ENCODE measurements at places on chromosomes 3 and 15. TPM values are rescaled to one million over a fixed set of nuclear protein-coding genes. Genes with fewer than 3 reads are reported as not detected.

GRCh38 chr3:26018889-26019288 lies 229.0 kb downstream of the OXSM start:
- H3K4me1 ChIP-seq = no peaks in the 10 kb centered on the region
- DNase-seq = no peak
- no peaks in the 10 kb centered on the region for H3K36me3 ChIP-seq
- no peak overlapping the region for H3K4me3 ChIP-seq

GRCh38 chr15:51758645-51759044 lies 7.2 kb downstream of the TMOD2 start:
- H3K27ac ChIP-seq = no peak overlapping the region
- H3K4me1 ChIP-seq = peaks cover 29% of the 10 kb centered on the region
- H3K36me3 ChIP-seq = peaks cover 4% of the 10 kb centered on the region

CMTM8 gene
- total RNA-seq = 2.2 TPM

DNA sequence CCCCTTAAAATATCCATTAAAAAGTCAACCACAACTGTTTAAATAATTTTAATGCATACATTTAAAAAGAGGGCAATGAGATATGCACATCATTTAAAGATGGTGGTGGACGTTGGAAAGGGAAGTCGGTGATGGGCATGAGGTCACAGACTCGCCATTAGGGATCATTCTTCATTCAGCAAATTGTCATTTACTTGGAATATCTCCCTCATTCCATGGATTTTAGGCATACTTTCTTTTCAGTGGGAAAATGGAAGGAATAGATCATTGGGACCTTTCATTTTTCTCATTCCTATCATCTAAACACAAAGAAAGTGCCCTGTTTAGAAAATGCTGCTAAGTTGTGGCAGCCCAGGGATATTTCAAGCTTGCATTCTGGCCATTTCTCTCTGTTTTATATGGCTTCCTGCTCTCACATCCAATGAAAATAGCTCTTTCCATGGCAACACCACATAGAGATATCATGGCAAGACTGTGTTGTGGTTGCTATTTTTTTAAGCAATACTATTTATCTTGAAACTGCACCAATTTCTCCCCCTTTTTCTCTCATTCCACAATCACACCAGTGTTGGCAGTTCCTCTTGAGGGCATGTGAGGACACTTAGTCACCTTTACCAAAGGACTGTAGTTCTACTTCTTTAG lies 40.7 kb upstream of the LMCD1 start:
- no peaks in the 10 kb centered on the region for H3K4me1 ChIP-seq
- H3K27ac ChIP-seq = no peak overlapping the region
- DNase-seq = no peak
- H3K27me3 ChIP-seq = peaks cover 15% of the 10 kb centered on the region
- no peaks in the 10 kb centered on the region for H3K36me3 ChIP-seq

DNA sequence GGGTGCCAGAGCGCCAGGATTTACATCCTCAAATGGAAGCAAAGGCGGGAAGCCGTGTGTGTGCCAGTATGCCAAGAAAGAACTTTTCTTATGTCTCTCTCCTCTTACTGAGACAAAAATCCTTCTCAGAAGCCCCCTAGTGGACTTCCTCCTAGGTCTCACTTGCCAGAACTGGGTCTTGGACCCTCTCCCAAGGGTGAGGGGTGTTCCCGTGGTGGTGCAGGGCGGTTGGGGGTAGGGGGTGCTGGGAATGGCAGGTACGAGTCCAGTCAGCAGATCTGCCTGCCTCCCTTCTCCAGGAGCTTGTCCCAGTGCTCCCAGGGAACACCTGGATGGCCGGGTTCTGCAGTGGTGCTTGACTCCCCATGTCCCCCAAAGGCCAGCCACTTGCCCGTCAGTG lies 52.0 kb downstream of the CORO2B start:
- no peak overlapping the region for H3K4me3 ChIP-seq
- no peak overlapping the region for H3K27ac ChIP-seq
- H3K27me3 ChIP-seq = peaks cover 2% of the 10 kb centered on the region

ZNF197 gene
- 17.2 TPM for total RNA-seq

GRCh38 chr3:194326968-194327217 lies 24.2 kb downstream of the CPN2 start:
- peaks cover 12% of the 10 kb centered on the region for H3K27me3 ChIP-seq
- H3K27ac ChIP-seq = no peak overlapping the region
- H3K4me3 ChIP-seq = no peak overlapping the region
- no peak for DNase-seq
- H3K36me3 ChIP-seq = no peaks in the 10 kb centered on the region

GADL1 gene
- not detected for total RNA-seq

GRCh38 chr15:73751511-73751898 lies 1.6 kb downstream of the INSYN1 start:
- DNase-seq = no peak
- peak overlapping the region; percentile 24 for H3K4me3 ChIP-seq
- peaks cover 34% of the 10 kb centered on the region for H3K27me3 ChIP-seq
- no peaks in the 10 kb centered on the region for H3K36me3 ChIP-seq

RBMS3 gene
- total RNA-seq = not detected

DNA sequence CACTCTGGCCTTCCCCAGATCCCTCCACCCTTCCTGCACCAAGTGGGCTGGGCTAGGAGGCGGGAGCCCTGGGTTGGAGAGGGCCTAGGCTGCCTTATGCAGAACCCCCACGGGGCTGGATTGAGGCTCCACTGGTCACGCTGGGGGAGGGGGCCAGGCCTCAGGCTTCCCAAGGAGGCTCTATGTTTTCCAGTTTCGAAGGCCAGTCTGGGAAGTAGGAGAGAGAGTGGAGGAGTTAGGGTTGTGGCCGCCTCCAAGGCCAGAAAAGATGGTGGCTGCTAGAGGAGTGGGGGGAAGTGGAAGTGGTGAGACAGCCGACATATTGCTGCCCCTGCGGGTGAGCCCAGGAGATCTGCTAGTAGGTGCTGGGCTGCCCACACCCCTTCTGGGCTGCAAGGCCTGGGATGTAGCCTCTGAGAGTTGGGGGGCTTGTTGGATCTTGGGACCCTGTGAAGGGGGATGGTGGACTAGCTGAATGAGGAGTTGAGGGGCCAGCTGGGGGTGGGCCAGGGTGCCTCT lies 1.2 kb downstream of the GNAI2 start:
- peaks cover 69% of the 10 kb centered on the region for H3K4me1 ChIP-seq
- peak; percentile 47 for DNase-seq
- H3K27ac ChIP-seq = peak overlapping the region; percentile 97
- peak overlapping the region; percentile 97 for H3K4me3 ChIP-seq

DNA sequence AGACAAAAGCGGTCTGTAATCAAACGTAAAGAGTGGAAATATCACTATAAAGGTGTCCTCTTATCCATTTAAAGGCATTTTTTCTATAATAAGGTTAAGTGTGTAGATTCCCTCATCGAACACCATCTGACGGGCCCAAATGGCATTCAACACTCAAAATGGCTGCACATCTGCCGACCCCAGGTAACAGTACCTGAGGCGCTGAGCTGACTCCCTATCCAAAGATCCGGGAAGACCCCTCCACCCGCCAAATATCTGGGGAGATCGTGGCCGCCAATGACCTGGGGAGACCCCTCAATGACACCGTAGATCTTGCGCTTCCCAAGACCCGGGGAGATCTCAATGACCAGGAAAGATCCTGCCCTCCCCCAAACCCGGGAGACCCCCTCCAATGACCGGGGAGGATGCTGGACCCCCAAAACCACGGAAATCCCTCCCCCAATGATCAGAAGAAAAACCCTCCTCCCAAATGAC lies 476 bp downstream of the IP6K2 start:
- H3K4me3 ChIP-seq = peak overlapping the region; percentile 99
- peaks cover 4% of the 10 kb centered on the region for H3K36me3 ChIP-seq
- DNase-seq = no peak
- peak overlapping the region; percentile 98 for H3K27ac ChIP-seq
- H3K4me1 ChIP-seq = peaks cover 47% of the 10 kb centered on the region

DNA sequence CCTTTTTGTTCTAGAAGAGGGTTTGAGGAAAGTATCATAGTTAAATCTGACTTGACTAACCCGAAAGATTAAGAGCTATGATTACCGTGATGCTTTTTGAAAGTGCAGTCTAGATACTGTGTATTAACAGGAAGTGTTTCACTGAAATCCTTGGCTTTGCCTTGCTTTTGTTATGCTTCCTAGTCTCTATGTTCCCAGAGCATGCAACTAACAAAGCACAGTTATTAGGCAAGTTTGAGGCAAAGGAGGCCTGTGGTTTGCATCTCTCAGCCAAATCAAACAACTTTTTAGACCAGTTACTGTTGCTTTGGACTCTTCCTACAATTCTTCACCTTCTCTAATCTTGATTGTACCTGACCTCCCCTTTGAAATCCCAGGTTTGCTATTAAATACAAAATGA lies 3.9 kb downstream of the LXN start:
- no peak for DNase-seq
- no peaks in the 10 kb centered on the region for H3K27me3 ChIP-seq
- H3K27ac ChIP-seq = peak overlapping the region; percentile 60

USP19 gene
- 108 TPM for total RNA-seq

DNA sequence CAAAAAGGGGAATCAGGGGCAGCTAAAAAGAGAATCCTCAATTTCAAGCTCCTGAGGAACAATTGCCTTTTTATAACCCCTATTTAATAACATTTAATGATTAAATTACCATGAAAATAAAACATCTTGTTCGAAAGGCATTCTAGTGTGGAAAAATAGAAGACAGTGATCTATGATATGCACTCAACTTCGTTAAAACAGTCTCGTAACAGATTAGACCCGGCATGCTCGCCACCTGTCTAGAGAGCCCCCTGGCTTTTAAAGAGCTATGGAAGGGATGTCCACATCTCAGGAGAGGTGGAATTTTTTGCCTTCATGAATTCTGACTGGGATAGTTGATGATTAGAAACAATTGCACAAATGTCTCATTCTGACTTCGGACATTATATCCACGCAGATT lies 153.7 kb upstream of the MDFIC2 start:
- H3K36me3 ChIP-seq = no peaks in the 10 kb centered on the region
- peaks cover 4% of the 10 kb centered on the region for H3K27me3 ChIP-seq
- no peak for DNase-seq
- H3K27ac ChIP-seq = no peak overlapping the region
- no peak overlapping the region for H3K4me3 ChIP-seq

RETNLB gene
- total RNA-seq = not detected

- H3K36me3 ChIP-seq = peaks cover 7% of the 10 kb centered on the region
- peak overlapping the region; percentile 72 for H3K27ac ChIP-seq
- H3K4me3 ChIP-seq = peak overlapping the region; percentile 16
- DNase-seq = no peak
- peaks cover 57% of the 10 kb centered on the region for H3K4me1 ChIP-seq
- H3K27me3 ChIP-seq = peaks cover 3% of the 10 kb centered on the region
These were observed 2.4 kb upstream of the SEC62 start for GRCh38 chr3:169964176-169964575.

- H3K4me3 ChIP-seq = no peak overlapping the region
- DNase-seq = no peak
- H3K36me3 ChIP-seq = no peaks in the 10 kb centered on the region
- no peak overlapping the region for H3K27ac ChIP-seq
These were observed 439.9 kb downstream of the TBL1XR1 start for GRCh38 chr3:176757429-176757828.

- DNase-seq = no peak
- H3K36me3 ChIP-seq = no peaks in the 10 kb centered on the region
- peak overlapping the region; percentile 87 for H3K4me3 ChIP-seq
These were observed 1.2 kb upstream of the GPR176 start for GRCh38 chr15:39921274-39921638.

DNA sequence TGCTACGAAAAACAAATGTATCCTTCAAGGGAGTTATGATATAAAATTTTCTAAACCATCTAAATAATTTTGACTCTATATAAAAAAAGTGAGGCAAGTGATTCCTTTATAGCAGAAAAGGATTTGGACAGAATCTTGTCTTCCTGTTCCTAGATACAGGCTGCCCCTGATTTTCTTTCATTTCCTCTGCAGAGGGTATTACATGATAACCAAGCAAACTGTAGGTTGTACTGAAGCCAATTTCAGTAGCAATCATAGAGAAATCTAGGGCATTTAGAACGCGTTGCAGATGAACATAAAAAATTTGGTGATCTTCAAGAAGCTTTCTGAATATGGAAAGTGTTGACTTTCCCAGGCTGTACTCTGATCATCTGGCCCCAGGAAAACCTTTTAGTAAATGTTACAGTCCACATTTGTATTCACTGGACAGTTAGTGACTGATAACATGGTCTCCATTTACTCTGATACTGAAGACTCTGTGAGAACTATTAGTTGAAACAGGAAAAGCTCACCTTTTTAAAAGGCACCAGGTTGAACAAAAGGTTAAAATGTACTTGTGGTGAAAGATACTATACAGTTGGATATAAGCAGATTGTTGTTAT lies 9.1 kb upstream of the UTS2B start:
- H3K27ac ChIP-seq = no peak overlapping the region
- no peak for DNase-seq
- H3K4me1 ChIP-seq = peaks cover 27% of the 10 kb centered on the region
- H3K36me3 ChIP-seq = no peaks in the 10 kb centered on the region
- no peaks in the 10 kb centered on the region for H3K27me3 ChIP-seq

DNA sequence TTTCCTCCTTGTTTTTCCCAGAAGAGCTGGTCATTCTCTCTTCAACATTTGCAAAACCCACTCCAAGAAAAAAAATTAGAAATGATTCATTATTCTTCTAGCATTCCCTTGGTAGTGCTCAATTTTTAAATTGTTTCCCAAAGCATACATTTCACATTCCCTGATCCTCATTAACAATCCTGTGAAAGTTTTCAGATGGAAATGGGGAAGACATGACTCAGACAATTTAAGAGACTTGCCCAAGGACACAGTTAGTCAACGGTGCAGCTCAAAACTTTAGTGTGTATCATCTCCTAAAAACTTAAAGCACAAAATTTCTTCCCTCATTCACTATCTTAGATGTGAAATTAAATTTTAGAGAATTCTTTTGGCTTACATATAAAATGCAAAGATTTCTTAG lies 17.1 kb upstream of the ABI3BP start:
- H3K27me3 ChIP-seq = peaks cover 10% of the 10 kb centered on the region
- H3K4me1 ChIP-seq = no peaks in the 10 kb centered on the region
- no peaks in the 10 kb centered on the region for H3K36me3 ChIP-seq
- no peak overlapping the region for H3K27ac ChIP-seq
- no peak for DNase-seq
- H3K4me3 ChIP-seq = no peak overlapping the region

GRCh38 chr3:169945313-169945712 lies 21.3 kb upstream of the SEC62 start:
- H3K4me3 ChIP-seq = peak overlapping the region; percentile 68
- H3K36me3 ChIP-seq = no peaks in the 10 kb centered on the region
- peaks cover 65% of the 10 kb centered on the region for H3K4me1 ChIP-seq
- peak; percentile 4 for DNase-seq

Measured in naive thymus-derived CD8-positive, alpha-beta T cell (primary cell).